ENCODE measurements at places on chromosomes 3 and 15.
A peak's percentile ranks its signal among the peaks of the same experiment; 100 is the strongest.

- no peak for DNase-seq
These were observed 212.8 kb upstream of the PRICKLE2 start for GRCh38 chr3:64438066-64438465.

DNA sequence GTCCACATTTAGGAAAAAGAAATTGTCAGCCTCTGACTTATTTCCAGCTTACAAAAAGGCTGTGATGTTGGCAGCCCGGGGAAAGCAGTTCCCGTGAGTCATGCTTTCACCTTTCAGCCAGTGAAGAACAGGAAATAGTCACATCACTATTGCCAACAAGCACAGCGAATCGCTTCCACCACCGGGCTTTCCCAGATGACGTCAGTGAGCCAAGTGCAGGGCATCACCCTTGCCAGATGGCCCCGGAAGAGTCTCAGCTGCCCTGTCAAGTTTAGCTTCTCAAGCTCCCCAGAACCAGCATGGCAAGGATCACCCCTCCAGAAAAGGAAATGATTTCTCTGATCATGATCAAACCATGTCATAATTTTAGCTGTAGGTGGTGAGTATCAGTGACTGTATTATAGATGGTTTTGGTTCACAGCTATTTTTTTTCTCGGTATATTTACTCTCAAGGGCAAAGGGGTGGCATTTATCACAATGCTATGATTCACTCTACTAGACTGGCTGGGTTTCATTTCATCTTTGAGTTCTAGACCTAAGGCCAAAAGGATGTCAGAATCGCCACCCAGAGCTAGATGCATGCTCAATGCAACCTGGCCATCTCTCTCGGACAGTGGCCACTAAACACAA, 32.9 kb downstream of the B3GNT5 start:
- DNase-seq, result peak; percentile 82

DNA sequence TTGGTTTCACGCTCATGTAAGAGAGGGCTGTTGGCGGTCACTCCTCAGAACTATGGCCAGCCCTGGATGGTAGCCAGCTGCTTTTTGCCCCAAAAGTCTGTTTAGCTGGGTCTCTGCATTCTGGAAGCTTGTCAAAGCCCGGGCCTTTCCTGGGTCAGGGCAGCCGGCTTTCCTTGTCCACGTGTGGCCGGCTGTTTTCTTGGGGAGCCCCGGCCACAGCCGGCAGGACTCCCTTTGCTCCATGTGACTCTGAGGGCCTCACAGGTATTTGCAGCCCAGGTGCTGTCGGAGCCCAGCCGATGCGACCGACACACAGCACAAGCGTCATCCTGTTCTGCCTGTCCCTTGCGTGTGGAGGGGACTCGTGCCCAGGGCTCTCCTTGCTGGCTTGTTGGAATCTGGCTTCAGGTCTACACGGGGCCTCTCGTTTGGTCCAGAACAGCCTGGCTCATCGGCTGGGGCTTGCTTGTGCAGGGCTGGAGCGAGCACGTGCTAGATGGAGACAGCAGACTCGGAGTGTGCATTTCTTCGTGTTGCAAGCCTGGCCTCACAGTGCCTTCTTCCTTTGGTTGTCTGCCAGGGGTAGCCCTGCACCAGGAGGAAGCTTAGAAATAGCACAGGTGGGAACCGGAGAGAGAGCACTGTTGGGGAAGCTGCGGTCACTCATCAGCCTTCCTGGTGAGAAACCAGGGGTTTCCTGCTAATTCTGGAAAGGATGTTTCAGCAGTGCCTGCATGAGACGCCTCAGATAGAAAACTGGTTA, 51.5 kb downstream of the PGPEP1L start:
- no peak for DNase-seq

- no peak for DNase-seq
These were observed 42.5 kb upstream of the SPESP1 start for GRCh38 chr15:68887819-68888218.

GRCh38 chr15:49902685-49903501, 216.1 kb downstream of the ATP8B4 start:
- no peak for DNase-seq

- peak; percentile 79 for DNase-seq
These were observed at the start of gene MAGI1 for GRCh38 chr3:66038726-66039589. Gene MAGI1 (minus strand): TSS chr3:66038918. CDS start chr3:66038308, 610 bp downstream.

GRCh38 chr3:156762631-156763185, 63.4 kb upstream of the LEKR1 start:
- DNase-seq, result no peak

GRCh38 chr3:24457719-24458118, 36.9 kb downstream of the THRB start:
- DNase-seq, result no peak

DNA sequence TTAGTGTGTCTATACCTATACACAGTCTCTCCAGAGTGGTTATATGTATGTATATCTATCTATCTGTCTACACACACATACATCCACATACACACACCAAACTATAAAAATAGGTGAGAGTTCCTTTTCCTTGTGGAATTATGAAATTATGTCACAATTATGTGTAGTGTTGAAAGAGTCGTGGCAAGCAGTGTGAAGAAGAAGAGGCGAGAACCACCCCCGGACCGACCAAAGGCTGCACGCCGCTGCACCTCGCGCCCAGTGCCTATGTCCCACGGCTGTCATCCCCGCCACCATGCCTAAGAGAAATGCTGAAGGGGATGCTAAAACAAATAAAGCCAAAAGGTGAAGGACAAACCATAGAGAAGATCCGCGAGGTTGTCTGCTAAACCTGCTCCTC, 95.0 kb upstream of the RAP2B start:
- no peak for DNase-seq

GRCh38 chr15:50112488-50113186, 6.4 kb downstream of the ATP8B4 start:
- no peak for DNase-seq

GRCh38 chr3:10505050-10505790, at the start of gene ATP2B2:
Gene ATP2B2 (minus strand): TSS chr3:10505586. CDS start chr3:10449543, 56,043 bp downstream.
- DNase-seq, result no peak

DNA sequence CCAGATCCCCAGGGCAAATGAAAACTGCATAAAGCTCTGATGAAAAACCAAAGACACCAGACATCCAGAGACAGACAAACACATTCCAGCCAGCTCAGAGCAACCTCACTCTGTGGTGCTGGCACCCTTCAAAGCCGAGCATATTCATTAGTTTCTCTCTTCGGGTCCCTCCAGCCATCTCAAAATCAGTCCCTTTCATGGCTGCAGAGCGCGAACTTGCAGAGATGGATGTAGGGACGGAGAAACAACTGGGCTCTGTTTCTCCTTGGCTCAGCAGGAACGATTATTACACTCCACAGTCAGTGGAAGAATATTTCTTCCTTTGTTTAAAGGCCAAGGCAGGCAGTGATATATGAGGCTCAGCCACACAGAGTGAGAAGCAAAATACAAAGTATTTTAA, 50.4 kb upstream of the SYN2 start:
- DNase-seq, result no peak

- DNase-seq, result no peak
These were observed 120.8 kb downstream of the CLASP2 start for GRCh38 chr3:33597257-33597689.

GRCh38 chr15:70166506-70167087, 68.9 kb upstream of the TLE3 start:
- DNase-seq, result no peak

- DNase-seq, result no peak
These were observed 165.7 kb downstream of the FOXP1 start for GRCh38 chr3:71417791-71418190.

DNA sequence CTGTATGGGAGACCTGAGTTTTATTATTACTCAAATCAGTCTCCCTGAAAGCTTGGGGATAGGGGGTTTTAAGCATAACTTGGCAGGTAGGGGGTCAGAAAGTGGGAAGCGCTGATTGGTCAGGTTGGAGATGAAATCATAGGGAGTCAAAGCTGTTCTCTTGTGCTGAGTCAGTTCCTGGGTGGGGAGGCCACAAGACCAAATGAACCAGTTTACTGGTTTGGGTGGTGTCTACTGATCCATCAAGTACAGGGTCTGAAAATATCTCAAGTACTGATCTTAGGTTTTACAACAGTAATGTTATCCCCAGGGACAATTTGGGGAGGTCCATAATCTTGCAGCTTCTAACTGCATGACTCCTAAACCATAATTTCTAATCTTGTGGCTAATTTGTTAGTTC, 17.8 kb upstream of the IQCF6 start:
- no peak for DNase-seq

DNA sequence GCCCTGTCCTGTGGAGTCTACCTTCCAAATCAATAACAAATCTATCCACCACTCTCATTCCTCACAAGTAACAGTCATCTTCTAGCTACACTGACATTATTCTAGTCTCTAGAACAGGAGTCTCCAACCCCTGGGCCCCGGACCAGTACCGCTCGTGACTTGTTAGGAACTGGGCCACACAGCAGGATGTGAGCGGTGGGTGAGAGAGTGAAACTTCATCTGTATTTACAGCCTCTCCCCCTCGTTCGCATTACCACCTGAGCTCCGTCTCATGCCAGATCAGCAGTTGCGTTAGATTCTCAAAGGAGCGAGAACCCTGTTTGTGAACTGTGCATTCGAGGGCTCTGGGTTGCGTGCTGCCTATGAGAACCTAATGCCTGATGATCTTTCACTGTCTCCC, 31.9 kb downstream of the ROBO2 start:
- DNase-seq, result no peak

DNA sequence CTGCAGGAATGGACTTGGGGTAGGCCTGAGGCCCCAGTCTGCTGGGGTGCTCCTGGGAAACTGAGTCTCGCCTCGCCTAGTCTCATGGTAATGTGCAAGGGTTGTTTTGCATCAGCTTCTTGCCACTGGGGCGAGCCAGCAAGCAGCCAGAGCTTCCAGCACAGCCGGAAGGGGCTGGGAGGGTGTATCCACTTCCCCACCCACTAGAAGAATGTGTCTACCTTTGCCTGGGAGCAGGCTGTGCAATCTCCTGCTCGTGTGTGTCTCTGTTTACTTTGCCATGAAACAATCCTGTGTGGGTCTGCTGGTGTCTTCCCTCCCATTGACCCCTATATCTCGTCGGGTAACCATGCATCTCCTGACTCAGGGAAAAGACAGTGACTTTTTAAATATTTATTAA, 21.8 kb upstream of the ERICH6 start:
- DNase-seq, result no peak

DNA sequence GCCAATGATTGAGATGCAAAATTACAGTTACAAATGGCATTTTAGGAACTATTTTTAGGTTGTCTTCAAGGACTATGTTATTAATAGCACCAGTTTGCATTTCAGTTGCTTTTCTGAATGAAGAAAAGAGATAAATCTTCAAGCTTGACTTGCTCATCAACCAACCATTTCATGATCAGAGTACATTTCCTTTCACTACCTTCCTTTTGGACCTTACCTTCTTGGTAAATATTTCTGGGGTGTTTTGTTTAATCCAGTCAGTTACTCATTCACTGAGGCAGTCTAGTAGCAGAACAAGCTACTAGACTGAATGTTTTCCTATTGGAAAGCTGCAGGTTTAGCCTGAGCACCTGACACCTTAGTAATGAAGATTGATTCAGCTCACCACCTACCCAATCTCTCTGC, 8.2 kb downstream of the SLC27A2 start:
- DNase-seq, result no peak

DNA sequence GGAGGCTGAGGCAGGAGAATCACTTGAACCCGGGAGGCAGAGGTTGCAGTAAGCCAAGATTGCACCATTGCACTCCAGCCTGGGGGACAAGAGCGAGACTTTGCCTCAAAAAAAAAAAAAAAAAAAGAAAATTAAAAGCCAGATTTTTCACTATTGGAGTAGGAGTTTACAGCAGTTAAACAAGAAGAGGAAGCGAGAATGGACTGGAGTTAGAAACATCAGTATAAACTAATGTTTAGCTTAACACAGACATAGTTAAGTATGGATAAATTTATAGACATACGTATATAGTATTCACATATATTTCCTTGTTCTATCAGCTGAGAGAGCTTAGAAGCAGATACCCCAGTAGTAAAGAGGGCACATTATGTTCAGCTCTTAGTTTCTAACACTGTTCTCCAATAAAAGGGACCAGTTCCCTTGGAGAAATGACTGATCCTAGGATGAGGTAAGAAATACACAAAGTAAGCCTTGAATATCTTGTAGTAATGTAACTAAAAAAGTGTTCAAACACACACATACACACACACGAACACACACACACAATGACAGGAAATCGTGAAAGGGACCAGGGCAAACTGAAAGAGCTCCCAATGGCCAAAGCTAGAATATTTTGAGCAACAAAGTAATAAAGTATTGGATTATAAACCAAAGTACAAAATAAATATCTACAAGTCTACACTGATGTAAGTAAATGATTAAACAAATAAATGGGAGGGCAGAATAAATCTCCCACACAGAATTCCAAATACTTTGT, 25.1 kb downstream of the PIK3CB start:
- no peak for DNase-seq

DNA sequence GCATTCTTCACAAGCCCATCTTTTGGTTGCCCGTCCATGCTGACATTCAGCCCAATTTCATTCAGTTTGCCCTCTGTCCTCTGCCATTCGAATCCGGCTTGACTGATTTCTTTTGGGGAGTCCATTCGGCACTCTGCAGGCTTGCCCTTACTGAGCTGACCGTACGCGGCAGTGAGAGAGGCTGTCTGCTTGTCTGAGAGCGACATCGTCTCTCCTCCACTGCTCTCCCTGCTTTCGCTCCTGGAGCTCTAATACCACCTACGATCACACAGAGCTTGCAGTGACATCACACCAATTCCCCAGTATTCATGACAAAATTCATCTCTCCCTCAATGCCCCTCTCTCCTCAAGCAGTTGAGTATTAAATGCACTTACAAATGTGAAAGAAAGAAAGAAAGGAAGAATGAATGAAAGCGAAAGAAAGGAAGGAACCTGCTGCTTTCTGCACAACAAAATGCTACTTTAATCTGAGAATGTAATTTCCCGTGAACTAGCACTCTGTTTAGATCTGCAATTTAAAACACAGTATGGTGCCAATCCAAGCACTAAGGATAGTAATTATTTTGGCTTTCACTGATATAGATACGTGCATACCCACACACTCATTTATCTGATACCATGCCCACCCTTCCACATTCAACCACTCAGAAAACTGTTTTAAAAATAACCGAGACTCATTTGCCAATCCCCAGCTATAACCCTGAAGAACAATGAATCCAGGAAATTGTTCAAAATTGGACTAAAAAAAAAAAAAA, 89.5 kb downstream of the DHX30 start:
- DNase-seq, result no peak

- no peak for DNase-seq
These were observed 1.2 kb downstream of the COL8A1 start for GRCh38 chr3:99639579-99639978.

DNA sequence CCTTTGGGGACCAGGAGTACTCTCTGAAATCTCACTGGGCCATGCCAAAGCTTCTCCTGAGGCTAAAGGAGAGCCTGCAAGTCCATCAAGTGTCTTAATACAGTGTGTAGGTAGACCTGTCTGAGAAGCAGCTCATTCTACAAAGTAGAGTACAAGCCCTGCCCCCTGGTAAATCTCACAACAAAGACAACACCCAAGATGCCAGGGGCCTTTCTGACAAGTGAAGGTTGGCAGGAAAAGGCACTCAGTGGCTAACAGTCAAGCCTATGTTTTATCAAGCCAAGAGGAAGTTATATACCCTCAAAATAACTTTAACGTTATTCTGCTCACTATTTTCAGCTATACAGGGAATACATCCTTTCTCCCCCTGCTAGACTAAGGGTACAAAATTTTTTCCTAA, 58.3 kb downstream of the NMNAT3 start:
- no peak for DNase-seq

GRCh38 chr3:189071446-189071845, 100.3 kb upstream of the TPRG1 start:
- no peak for DNase-seq

- DNase-seq, result no peak
These were observed 80.4 kb upstream of the SLC6A6 start for GRCh38 chr3:14322001-14322400.

Data from GM10248 (cell line).